RKO (cell line): ENCODE measurements at places on chromosomes 1 and 21.
A peak's percentile ranks its signal among the peaks of the same experiment; 100 is the strongest.

GRCh38 chr1:201217146-201217545 is 26.5 kb downstream of the IGFN1 start:
- no peak for DNase-seq

DNA sequence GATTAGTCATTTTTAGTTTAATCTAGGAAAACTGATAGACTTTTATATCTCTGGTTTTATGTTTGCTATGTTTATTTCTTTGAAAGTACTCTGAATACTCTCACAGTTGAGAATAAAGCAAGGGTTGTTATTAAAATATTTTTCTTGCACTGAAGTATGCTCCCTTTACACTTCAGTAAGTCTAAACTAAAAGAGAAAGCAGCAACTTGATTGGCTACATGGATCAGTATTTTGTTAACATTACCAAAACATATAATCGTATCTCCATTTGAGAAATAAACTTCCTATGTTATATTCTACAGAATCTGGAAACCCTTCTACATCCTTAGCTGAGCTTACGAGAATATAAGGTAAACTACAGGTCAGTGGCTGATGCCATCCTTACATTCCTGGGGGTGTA is 149.5 kb upstream of the HP1BP3 start:
- DNase-seq: no peak

- DNase-seq: no peak
Observed at GRCh38 chr1:150596976-150597375, 17.6 kb upstream of the MCL1 start.

GRCh38 chr1:244076740-244077139 is 25.7 kb downstream of the ZBTB18 start:
- no peak for DNase-seq

- DNase-seq: no peak
Observed at GRCh38 chr21:40842197-40842552, 4.8 kb downstream of the DSCAM start.

GRCh38 chr21:40067751-40068150 is 200.5 kb downstream of the PCP4 start:
- DNase-seq: no peak

- DNase-seq: no peak
Observed at GRCh38 chr1:169623132-169623926, 6.6 kb downstream of the SELP start.

DNA sequence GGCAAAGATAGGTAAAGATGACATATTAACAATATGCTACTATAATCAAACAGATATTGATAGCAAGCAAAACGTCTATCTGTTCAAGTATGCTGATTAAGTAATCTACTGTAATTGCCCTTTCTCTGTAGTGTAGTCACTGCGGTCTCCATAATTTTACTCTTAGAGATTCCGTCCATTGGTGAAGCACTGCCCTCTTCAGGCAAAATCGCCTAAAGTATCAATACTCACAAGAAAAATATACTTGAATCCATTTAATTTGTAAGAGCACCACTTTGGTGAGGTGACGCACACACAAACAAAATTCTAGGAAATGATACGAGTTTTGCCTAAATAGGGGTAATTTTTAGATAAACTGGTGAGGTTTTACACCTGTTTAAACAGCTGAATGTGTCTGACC is 434.6 kb upstream of the CHRM3 start:
- peak; percentile 41 for DNase-seq

DNA sequence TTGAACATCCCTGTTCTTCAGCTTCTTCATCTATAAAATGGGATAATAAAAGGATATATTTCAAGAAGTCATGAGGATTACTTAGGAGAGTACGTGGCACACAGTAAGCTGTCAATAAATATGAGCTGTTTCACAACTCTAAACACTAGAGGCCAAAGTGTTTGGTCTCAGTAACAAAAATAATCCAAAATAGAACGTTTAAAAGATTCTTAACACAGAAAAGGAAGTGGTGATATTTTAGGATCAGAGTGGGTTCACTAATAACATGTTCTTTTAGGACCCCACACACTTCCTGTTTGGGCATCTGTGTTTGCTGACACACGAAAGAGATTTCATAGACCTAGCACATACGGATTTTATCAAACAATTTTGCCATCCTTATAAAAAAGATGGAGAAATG is 32.9 kb downstream of the TNFSF18 start:
- no peak for DNase-seq

DNA sequence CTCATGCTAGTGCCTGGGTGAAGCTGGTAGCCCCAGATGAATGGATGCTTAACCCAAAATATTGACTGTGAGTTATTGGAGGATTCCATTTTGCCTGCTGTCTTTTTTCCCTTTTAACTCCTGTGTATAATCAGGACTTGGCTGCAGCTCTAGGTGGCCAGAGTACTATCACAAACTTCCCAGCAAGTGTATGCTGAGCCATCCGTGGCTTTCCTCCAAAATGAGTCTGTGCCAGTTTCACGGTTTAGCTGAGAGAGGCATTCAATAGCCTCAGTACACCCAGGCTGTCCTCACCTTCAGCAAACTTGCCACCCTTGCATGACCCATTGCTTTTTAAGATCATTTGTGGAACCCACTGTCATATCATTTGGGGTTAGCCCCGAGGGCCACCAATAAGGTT is 5.3 kb upstream of the DPT start:
- DNase-seq: no peak

GRCh38 chr21:38322311-38322950 is 65.6 kb downstream of the KCNJ15 start:
- DNase-seq: no peak

DNA sequence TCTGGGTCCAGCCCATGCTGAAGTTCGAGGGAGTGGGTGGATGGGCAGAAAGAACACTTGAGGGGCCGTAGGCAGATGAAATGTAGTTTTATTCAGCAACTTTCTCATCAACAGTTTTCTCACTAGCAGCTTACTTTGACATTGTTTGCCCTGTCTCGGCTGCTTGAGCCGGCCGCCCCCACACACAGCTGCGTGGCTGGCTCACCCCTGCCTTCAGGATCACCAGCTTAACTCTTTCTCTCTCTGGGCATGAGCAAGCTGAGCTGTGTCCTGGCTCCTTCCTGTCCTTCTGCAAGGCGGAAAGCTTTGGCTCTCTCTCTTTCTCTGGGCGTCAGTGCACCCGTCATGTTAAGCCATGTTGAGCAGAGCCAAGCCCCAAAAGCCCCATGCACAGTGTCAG is 104.4 kb upstream of the GNG12 start:
- peak; percentile 23 for DNase-seq

GRCh38 chr1:235650341-235651169 is 971 bp upstream of the GNG4 start:
- DNase-seq: no peak

- no peak for DNase-seq
Observed at GRCh38 chr1:218925777-218926176, 247.9 kb upstream of the LYPLAL1 start.

GRCh38 chr1:210076620-210077019 is 138.6 kb downstream of the SYT14 start:
- DNase-seq: no peak

- no peak for DNase-seq
Observed at GRCh38 chr1:17485281-17485680, 45.8 kb upstream of the RCC2 start.

DNA sequence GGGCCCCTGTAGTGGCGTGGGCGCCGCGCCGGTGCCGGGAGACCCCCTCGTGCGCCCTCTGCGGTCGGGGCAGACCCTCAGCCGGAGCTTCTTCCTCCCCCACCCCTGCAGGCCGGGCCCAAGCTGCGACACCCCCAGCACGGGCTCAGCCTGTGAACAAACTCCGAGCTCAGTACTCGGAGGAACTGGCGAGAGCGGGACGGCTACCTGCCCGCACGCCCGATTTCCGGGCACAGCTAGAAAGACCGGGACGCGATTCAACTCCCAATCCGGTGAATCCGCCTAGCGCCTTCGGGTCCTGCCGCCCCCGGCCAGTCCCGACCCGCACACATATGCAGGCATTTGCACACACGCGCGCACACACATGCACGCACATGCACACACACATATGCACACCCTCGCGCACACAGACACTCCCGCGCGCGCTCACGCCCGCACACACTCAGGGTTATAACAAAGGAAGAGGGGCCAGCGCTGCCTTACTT is 580 bp upstream of the BLACAT1 start:
- DNase-seq: no peak

DNA sequence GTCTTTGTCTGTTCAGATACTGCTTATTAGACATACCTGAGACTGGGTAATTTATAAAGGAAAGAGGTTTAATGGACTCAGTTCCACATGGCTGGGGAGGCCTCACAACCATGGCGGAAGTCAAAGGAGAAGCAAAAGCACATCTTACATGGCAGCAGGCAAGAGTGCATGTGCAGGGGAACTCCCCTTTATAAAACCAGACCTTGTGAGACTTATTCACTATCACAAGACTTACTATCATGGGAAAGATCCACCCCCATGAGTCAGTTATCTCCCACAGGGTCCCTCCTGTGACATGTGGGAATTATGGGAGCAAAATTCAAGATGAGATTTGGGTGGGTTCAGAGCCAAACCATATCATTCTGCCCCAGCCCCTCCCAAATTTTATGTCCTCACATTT is 7.1 kb upstream of the PSMA5 start:
- no peak for DNase-seq

GRCh38 chr1:225933072-225933471 is 7.9 kb downstream of the LEFTY2 start:
- DNase-seq: peak; percentile 77

- no peak for DNase-seq
Observed at GRCh38 chr21:28317177-28317950, 675.3 kb downstream of the LTN1 start.
